Hippocampal formation (tissue), 2 donors: ENCODE measurements at places on chromosomes 7 and 10.
A peak's percentile ranks its signal among the peaks of the same experiment; 100 is the strongest.

GRCh38 chr7:2617325-2617905, 14.4 kb upstream of the TTYH3 start:
- DNase-seq = no peak

GRCh38 chr10:130512936-130513335, 376.7 kb downstream of the GLRX3 start:
- no peak for DNase-seq

- no peak for DNase-seq
These were observed 83.8 kb downstream of the COL13A1 start for GRCh38 chr10:69885379-69886013.

DNA sequence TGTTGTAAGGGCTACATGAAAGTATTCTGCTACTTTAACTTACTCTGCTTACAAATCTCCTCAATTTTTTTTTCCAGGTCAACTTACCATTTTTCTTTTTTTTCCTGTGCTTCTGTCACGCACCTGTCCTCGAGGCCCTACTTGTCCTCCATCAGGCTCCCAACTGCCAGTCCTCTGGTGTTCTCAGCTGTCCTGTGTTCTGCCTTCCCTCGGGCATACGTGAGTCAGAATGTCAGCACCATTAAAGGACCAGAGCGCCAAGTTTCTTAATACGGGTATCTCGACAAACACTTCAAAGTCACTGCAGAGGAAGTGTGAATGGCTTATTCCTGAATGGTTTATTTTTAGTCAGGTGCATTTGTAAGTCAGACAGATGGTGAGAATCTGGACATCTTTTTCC, at the start of gene TEX47:
TEX47 (minus strand) TSS at position 185 of the 400 bp plus-strand sequence. CDS start 795 bp downstream, outside the sequence.
- no peak for DNase-seq

- DNase-seq = no peak
These were observed 10.6 kb upstream of the DNAJB12 start for GRCh38 chr10:72365106-72365895.

DNA sequence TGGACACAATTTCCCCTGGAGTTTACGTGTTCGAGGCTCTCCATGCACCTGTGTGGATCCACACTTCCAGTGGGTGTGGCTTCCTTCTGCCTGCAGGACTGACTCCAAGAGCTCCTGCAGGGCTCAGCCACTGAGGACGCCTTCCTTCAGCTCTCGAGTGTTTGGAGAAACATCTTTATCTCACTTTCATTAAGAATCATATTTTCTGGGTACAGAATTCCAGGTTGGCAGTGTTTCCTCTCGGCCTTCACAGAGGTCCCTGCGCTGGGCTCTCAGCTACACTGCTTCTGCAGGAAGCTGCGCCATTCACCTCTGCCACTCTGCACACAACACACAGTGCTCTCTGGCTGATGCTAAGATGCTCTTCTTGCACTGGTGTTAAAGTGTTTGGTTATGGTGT, 69.9 kb upstream of the NKX6-2 start:
- no peak for DNase-seq

- DNase-seq = no peak
These were observed 8.4 kb downstream of the GIGYF1 start for GRCh38 chr7:100685631-100686145.

GRCh38 chr10:47166405-47166777, 133.6 kb upstream of the GDF10 start:
- no peak for DNase-seq

GRCh38 chr10:85978566-85979358, 387.8 kb downstream of the GRID1 start:
- no peak for DNase-seq

DNA sequence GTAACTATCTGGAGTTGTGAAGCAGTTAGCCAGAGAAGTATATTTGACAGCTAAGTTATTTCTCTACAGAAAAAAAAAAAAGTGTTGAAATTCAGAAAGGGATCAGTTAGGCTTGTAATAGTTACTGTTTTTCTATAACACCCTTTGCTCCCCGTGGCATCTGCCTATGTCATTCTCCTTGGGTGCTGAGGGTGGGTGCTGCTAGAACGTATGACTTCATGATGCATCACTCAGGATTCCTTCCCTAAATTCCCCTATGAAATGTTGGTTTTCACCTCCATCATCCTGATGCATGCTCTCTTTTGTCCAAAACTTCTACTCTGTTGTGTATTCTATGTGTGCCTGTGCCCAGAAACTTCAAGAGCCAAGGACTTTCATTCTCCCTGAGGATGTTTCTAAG, 536.4 kb downstream of the GRM8 start:
- DNase-seq = no peak

DNA sequence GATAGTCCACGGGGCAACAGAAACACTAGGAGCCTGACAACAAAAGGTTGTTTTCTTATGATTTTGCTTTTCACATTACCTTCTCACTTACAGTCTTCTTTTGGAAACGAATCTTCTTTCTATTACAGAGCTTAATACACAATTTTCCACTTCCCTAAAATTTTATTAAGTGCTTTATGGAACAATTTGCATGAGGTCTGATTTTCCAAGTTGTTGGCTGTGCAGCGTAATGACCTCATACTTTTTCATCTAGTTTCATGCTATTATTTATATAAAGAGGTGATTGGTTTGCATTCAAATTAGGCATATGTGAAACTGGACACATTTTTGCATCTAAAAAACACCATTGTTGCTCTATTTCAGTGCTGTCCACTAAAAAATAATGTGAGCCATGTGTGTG, 76.7 kb downstream of the CFAP58 start:
- DNase-seq = no peak

- DNase-seq = no peak
These were observed 94.1 kb upstream of the KLF6 start for GRCh38 chr10:3879073-3879472.

GRCh38 chr10:26314265-26315013, 97.9 kb downstream of the GAD2 start:
- no peak for DNase-seq

DNA sequence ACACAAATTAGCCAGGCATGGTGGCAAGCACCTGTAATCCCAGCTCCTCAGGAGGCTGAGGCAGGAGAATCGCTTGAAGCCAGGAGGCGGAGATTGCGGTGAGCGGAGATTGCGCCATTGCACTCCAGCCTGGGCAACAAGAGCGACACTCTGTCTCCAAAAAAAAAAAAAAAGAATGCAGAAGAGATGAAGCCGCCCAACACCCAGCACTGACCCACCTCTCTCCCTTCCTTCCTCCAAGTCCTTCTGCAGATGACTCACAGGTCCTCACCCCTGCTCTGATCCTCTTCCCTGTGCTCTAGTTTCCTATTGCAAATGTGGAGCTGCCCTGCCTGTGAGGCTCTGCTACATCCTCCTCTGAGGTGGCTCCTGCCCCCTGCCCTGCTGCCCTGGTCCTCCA, 22.0 kb upstream of the OPALIN start:
- no peak for DNase-seq

GRCh38 chr7:68309806-68310205, 1288.5 kb upstream of the AUTS2 start:
- no peak for DNase-seq

- no peak for DNase-seq
These were observed 283.5 kb downstream of the WDR11 start for GRCh38 chr10:121134711-121135110.

- DNase-seq = no peak
These were observed 146.6 kb downstream of the LCOR start for GRCh38 chr10:96978621-96979154.

GRCh38 chr7:148230296-148230695, 360.3 kb upstream of the C7orf33 start:
- no peak for DNase-seq

DNA sequence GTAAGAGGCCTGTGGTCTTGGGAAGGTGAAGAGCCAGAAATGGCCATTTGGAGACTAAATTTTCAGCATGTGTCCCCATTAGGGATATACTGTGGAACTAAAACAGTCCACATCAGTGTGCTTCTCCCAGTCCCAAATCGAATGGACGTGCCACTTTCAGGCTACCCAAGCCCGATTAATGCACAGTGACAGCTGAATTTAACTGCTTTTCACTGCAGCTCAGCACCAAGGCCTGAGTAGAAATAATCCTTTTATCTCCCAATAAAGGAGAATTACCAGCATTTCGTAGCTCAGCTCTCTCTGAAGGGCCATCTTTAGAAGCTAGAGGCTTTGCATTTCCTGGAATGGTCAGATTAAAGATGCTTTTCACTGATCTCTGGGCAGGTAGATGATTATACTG, 183.3 kb downstream of the NPSR1 start:
- no peak for DNase-seq

DNA sequence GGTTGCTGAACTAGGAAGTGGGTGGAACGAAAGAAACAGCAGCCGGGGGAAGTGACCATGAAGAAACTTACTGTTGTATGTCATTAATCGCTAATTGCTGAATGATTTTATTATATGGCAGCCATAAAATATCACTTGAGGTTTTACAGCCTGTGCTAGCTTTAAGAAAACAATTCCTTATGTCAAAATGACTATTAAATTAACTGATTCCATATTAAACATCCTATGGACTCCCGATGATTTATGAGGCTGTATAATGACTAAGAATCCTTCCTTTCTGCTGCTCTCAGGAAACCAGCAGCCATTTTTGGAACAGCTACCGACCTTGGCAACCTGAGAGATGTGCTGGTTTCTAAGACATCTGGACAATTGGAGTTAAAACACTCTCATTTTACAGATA, 421.9 kb downstream of the SORCS3 start:
- no peak for DNase-seq

DNA sequence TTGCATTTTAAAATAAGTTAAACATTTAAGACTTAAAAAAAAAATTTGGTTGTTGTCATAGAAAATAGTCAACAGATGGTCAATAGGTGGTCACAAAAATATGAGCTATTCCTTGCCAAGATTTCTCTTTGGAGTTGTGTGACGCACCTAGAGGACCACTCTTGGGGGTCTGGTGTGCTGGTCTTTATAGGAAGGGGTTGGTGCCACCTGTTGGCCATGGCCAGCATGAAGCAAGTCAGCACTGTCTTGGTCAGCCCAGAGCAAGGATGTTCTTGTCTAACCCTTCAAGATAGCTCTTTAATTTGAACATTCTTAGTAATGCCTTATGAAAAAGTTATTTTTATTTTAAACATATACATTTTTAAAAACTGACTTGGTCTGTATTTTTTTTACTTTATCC, 267.9 kb upstream of the CNTNAP2 start:
- DNase-seq = no peak

- DNase-seq = no peak
These were observed 12.8 kb downstream of the ZC3HAV1L start for GRCh38 chr7:139023076-139023475.

DNA sequence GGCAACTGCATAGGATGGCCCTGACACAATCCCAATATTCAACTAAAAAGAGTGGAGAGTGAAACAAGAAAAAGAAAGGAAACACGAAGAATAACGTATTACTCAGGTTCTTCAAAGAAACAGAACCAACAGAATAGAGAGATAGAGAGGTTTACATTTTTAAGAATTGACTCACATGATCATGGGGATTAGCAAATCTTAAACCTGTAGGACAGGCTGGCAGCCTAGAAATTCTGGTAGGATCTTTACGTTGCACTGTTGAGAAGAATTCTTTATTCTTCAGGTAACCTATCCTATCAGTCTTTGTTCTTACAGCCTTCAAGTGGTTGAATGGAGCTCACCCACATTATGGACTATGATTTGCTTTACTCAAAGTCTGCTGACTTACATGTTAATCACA, 103.9 kb downstream of the AASS start:
- DNase-seq = no peak

GRCh38 chr10:18423058-18423637, 228.2 kb downstream of the NSUN6 start:
- no peak for DNase-seq

DNA sequence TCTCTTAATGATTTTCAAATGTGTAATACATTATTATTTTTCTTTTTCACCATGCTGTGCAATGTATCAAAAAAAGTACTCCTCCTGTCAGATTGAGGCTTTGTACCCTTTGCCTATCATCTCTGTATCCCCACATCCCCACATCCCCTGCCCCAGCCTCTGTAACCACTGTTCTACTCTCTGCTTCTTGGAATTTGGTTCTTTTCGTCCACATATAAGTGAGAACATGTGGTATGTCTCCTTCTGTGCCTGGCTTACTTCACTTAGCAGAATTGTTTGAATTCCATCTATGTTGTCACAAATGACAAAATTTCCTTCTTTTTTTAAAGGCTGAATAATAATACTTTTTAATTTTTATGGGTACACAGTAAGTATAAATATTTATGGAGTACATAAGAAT, 13.8 kb downstream of the TAF3 start:
- no peak for DNase-seq

GRCh38 chr10:105656856-105657255, 1015.8 kb downstream of the SORCS3 start:
- DNase-seq = no peak

DNA sequence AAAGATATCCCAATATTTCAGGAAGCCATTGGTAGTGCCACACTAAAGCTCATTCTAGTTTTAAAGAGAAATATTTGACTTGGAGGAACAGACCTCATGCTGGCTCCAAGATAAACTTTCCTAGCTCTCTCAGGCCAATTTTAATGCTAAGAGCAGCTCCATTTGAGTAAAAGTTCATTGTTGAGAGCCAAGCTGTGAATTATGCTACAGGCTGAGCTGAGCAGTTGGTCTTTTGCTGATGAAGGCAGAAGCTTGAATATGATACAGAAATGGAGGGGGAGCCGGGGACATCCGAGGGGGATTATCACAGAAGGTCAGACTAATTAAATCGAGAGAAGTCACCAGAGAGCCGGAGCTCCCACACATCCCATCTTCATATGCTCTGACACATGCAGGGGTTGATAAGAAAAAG, 175.7 kb upstream of the AUTS2 start:
- DNase-seq = no peak

GRCh38 chr7:6360841-6361240, 86.9 kb downstream of the DAGLB start:
- no peak for DNase-seq

GRCh38 chr7:141533149-141533949, 17.9 kb upstream of the AGK start:
- peak; percentile 53 for DNase-seq

DNA sequence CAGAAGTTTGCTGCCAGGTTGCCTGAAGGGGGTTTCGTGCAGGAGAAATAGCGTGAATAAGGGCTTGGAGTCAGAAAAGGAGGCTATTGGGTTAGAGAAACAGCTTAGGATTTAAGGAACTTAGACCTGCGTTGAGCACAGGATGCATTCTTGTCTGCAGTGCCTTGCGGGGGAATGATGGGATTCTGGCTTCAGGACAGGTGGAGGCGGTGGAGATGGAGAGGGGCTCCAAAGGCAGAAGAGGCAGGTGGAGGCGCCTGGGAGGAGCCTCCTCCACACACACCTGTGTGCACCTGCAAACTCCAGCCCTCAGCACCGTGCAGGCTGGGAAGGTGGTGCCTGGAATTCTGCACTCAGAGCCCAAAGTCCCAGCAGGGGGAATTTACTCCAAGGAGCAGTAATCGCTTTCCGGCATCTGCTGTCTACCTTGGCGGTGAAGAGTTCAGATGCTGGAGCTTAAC, 1.8 kb downstream of the CLIP2 start:
- no peak for DNase-seq

GRCh38 chr10:125226823-125227222, 66.5 kb upstream of the CTBP2 start:
- no peak for DNase-seq

GRCh38 chr10:58817201-58817846, 304.7 kb downstream of the BICC1 start:
- DNase-seq = no peak
